M059J (cell line): ENCODE measurements at places on chromosomes 5 and 9. TPM values are rescaled to one million over a fixed set of nuclear protein-coding genes. Genes with fewer than 3 reads are reported as not detected.
A peak's percentile ranks its signal among the peaks of the same experiment; 100 is the strongest.

- peak; percentile 90 for DNase-seq
These were observed 90.0 kb downstream of the DOCK8 start for GRCh38 chr9:304519-305185.

GRCh38 chr9:107751567-107752210 is 262.1 kb upstream of the KLF4 start:
- peak; percentile 88 for DNase-seq

DNA sequence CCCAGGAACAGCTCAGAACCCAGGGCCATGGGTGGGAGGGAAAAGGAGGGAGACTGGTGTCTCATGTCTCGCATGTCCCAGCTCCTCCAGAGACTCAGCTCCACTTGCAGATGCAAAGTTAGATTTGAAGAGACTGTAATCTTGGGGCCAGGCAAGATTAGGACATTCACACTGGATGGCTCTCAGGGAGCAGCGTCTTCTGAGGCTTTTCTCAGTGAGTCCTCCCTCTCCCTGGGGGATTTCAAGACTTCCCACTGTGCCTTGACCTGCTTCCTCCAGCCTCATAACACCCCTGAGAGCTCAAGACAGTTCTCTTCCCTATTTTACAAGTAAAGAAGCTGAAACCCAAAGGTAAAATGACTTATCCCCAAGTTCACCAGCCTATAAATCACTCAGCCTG is 10.5 kb upstream of the TCOF1 start:
- DNase-seq, result no peak

GRCh38 chr9:90873422-90873821 is 71.8 kb downstream of the SYK start:
- no peak for DNase-seq

DNA sequence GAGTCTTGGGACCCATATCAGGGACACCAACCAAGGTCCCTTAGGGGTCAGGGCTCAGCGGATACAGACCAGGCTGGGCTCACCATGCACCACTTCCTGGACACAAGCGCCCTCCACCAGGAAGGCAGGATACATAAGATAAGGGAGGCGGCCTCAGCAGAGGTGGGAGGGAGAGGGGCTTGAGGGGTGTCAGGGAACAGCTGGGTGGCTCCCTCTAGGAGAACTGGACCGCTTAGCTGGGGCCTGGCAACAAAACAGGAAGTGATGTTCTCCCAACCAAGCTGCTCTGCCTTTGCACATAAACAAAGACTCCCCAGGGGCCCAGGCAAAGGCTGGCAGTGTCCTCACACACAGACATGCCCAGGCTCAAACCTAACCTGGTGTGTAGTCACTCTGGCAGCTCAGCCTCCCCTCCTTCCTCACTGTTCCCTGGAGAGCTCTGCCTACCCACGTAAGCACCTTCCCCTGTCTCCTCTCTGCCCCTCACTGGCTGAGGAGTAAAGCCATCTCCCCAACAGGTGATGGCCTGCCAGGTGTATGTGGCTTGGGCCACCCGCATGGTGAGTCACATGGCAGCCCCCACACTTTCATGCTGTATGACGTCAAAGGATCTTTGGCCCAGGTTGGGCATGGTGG is 5.8 kb upstream of the BICD2 start:
- DNase-seq, result no peak

Gene SLC9A3
- total RNA-seq, result 2.9 and 3.0 TPM in 2 replicates

Gene EIF4EBP3
- not detected in 2 replicates for total RNA-seq

Gene IFNA13
- total RNA-seq, result not detected in 2 replicates
